ENCODE measurements at places on chromosomes 11 and 22.

DNA sequence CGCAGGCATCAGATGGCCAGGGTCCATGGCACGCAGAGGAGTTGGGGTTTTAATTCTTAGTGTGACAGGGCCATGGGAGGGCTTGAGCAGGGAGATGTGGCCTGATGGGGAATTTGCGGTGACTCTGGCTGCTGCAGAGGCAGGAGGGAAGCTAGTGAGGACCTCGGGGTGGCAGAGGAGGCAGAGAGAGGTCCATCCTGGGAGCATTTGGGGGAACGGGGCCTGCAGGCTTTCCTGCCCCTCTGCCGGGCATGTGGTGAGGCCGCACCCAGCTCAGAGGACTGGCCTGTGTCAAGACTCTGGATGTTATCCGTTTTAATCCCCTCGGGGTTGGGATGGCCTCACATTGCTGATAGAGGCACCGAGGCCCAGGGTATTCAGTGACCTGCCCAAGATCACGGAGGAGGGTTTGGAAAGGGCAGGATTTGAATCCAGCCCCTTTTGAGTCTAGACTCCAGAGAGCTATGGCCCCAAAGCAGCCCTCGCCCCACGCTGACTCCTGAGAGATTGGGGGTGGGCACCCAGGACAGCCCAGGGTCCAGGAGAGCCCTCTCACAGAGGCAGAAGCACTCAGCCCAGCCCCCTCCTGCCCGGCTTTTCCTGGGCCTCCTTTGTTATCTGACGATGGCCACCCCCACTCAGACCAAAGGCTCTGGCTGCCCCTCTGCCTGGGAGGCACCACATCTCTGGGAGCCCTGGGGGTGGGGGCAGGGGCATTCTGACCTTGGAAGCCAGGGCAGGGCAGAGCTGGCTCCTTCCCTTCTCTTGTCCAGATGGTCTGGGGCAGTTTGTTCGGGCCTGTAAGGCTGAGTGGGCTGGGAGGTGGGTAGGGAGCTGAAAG, 13.9 kb downstream of the MGAT3 start:
- no peak for DNase-seq

GRCh38 chr11:70717936-70718595, 319.7 kb downstream of the CTTN start:
- no peak for DNase-seq

GRCh38 chr11:122095681-122096262, 20.2 kb downstream of the BLID start:
- DNase-seq, result no peak

DNA sequence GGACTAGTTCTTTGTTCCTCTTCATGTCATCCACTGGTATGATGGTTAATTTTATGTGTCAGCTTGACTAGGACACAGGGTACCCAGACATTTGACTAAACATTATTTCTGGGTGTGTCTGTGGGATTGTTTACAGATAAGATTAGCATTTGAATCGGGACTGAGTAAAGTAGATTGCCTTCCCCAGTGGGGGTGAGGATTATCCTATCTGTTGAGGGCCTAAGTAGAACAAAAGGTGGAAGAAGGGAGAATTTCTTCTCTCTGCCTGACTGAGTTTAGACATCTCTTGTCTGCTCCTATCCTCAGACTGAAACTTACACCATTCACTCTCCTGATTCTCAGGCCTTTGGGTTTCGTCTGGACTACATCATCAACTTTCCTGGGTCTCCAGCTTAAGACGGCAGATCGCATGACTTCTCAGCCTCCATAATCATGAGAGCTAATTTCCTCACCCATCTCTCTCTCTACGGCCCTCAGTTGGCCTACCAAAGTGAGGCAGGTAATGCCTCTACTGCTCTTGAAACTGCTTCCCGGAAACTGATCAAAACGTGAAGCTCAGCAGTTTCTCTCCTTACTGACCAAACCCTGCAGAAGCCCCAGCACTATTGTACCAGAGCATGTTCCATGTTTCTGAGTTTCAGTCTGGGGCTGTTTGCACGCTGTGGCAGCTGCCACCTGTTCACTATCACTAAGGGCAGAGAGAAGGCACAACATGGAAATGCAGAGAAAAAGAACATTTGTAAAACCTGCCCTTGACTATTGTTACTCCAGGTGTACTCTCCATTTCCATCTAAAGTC, 95.4 kb downstream of the NXPE2 start:
- DNase-seq, result no peak

- no peak for DNase-seq
Measured at GRCh38 chr11:86246293-86246675, 1.7 kb downstream of the EED start.

DNA sequence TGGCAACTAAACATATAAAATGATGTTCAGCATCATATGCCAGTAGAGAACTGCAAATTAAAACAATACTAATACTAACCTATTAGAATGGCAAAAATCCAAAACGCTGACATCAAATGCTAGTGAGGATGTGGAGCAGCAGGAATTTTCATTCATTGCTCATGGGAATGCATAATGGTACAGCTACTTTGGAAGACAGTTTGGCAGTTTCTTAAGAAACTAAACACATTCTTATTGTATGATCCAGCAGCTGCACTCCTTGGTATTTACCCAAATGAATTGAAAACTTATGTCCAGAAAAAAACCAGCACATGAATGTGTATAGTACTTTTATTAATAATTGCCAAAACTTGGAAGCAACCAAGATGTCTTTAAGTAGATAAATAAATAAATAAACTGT, 258.0 kb downstream of the TENM4 start:
- no peak for DNase-seq

DNA sequence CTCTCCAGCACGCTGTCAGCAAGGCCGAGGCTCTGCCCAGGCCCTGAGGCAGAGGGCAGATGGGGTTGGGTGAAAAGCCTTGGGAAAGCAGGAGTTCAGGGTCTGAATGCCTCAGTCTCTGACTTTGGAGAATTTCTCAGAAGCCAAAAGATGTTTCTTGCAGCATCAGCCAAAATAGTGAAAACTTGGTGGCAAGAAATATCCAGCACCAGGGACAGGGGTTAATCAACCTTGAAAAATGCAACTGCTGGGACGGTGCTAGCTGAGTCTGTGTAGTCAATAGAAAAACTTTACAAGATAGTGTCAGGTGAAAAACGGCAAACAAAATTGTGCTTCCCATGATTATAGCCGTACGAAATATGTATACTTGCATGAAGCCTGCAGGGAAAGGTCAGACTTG, 1.4 kb upstream of the ABCC8 start:
- DNase-seq, result no peak

All from SHP77 (cell line).